T-cell (primary cell): ENCODE measurements at places on chromosomes 7 and 10. TPM values are rescaled to one million over a fixed set of nuclear protein-coding genes. Genes with fewer than 3 reads are reported as not detected.
A peak's percentile ranks its signal among the peaks of the same experiment; 100 is the strongest.

DNA sequence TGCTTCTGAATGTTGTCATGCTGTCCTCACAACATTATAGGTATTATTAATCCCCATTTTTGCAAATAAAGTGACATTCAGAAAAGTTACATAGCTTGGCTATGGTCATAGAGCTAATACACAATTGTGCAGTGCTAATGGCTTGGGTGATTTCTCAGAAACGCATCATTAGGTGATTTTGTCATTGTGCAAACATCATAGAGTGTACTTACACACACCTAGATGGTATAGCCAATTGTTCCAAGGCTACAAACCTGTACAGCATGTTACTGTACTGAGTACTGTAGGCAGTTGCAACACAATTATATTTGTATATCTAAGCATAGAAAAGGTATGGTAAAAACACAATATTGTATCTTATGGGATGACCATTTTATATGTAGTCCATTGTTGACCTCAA, 91.0 kb downstream of the BTAF1 start:
- H3K4me3 ChIP-seq, result no peak overlapping the region
- no peaks in the 10 kb centered on the region for H3K36me3 ChIP-seq
- H3K27ac ChIP-seq, result no peak overlapping the region
- H3K27me3 ChIP-seq, result no peaks in the 10 kb centered on the region
- no peaks in the 10 kb centered on the region for H3K4me1 ChIP-seq
- DNase-seq, result no peak

Gene LAMB1
- 0.56 TPM for total RNA-seq

Gene ACTL6B
- not detected for total RNA-seq

DNA sequence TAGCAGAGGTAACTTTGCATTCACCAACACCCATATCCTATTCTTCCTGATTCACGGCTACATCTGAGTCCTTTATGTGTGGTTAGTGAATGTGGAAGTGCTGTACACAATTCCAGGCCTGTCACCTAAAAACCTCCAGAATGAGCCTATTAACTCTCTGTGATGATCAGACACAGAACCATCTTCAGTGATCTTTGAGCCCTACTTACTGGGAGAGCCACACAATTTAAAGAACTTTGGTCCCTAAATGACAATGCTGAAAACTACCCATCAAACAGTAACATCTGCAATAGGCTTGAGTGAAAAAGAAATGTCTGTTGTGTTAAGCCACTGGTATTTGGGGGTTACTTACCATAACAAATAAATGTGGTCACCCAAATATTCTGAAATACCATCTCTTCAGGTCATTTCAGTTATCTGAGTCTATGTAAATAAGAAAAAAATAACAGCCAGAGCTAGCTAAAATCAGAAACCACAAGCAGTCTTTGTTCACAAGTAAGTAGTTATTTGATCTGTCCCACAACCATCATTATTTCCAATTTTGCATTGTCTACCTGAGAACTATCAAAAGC, 145.7 kb downstream of the HGF start:
- H3K27ac ChIP-seq, result no peak overlapping the region
- H3K4me3 ChIP-seq, result no peak overlapping the region
- H3K27me3 ChIP-seq, result no peaks in the 10 kb centered on the region
- H3K4me1 ChIP-seq, result no peaks in the 10 kb centered on the region

- no peaks in the 10 kb centered on the region for H3K4me1 ChIP-seq
- no peak overlapping the region for H3K27ac ChIP-seq
- no peak overlapping the region for H3K4me3 ChIP-seq
- no peaks in the 10 kb centered on the region for H3K27me3 ChIP-seq
- DNase-seq, result no peak
- no peaks in the 10 kb centered on the region for H3K36me3 ChIP-seq
Measured at GRCh38 chr10:50410066-50410811, 158.9 kb upstream of the ASAH2 start.

DNA sequence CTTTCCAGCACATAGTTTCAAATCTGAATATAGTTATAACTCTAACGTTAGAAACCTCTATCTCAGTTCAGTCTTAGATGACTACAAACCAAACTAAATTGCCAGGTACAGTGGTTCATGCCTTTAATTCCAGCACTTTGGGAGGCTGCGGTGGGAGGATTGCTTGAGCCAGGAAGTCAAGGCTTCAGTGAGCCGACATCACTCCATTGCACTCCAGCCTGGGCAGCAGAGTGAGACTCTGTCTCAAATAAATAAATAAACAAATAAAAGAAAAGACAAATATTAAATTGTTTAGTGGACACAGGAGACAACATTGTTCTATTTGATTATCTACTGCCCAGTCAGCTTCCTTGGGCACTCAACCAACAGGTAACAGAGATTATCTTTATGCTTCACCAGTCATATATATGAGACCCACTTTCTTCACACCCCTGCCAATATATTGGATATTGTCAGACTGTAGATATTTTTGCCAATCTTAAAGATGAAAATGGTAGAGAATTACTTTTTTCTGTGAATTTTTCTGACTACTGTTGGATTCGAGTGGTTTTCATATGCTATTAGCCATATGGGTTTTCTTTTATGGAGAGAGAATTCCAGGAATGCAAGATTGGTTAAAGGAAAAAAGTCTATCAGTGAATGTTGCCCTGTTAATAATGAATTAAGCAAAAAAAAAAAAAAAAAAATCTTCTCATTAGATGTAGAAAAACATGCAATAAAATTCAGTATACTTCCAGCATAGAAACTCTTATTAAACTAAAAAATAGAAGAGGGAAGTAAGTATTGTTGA, 16.0 kb downstream of the HDAC9 start:
- H3K27me3 ChIP-seq, result no peaks in the 10 kb centered on the region
- H3K4me3 ChIP-seq, result no peak overlapping the region
- H3K4me1 ChIP-seq, result no peaks in the 10 kb centered on the region
- no peak for DNase-seq

GRCh38 chr7:28647076-28647421, 234.7 kb downstream of the CREB5 start:
- DNase-seq, result no peak
- no peak overlapping the region for H3K4me3 ChIP-seq
- H3K36me3 ChIP-seq, result no peaks in the 10 kb centered on the region
- no peak overlapping the region for H3K27ac ChIP-seq
- no peaks in the 10 kb centered on the region for H3K4me1 ChIP-seq

- H3K4me1 ChIP-seq, result no peaks in the 10 kb centered on the region
- DNase-seq, result no peak
- no peak overlapping the region for H3K4me3 ChIP-seq
- no peaks in the 10 kb centered on the region for H3K36me3 ChIP-seq
- H3K27me3 ChIP-seq, result no peaks in the 10 kb centered on the region
Measured at GRCh38 chr10:31207636-31208035, 111.4 kb upstream of the ZEB1 start.

Gene NAT16
- total RNA-seq, result not detected

GRCh38 chr7:154867068-154867467, 135.9 kb downstream of the PAXIP1 start:
- peaks cover 40% of the 10 kb centered on the region for H3K27me3 ChIP-seq
- DNase-seq, result no peak
- no peak overlapping the region for H3K27ac ChIP-seq
- no peaks in the 10 kb centered on the region for H3K36me3 ChIP-seq
- no peaks in the 10 kb centered on the region for H3K4me1 ChIP-seq
- no peak overlapping the region for H3K4me3 ChIP-seq

DNA sequence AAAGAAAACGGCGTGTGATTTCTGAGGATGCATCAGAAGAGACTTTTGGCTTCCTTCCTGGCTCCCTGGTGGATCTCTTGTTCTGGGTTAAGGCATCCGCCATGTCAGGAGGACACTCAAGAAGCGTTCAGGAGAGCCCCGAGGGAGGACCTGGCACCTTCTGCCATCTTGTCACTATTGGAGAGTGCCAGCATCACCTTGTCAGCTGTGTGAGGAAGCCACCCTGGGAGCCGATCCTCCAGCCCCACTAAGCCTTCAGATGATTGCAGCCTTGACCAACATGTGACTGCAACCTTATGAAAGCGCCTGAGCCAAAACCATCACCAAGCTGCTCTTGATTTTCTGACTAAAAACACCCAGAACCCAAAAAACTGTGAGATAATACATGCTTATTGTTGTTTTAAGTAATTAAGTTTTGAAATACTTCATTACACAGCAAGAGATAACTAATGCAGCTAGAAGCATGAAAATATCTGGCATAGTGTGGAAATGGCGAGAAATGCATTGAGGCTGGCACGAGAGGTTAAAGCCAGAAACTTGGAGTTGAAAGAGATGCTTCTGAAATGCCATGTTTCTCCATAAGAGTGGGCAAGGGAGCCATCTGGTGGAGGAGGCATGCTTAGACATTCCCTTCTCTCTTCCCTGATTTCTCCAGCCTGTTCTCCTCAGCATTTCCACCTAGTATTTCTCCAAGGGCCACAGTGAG, 5.4 kb upstream of the ZFYVE27 start:
- no peak overlapping the region for H3K27ac ChIP-seq
- H3K27me3 ChIP-seq, result peaks cover 15% of the 10 kb centered on the region
- H3K36me3 ChIP-seq, result no peaks in the 10 kb centered on the region
- peak; percentile 35 for DNase-seq

DNA sequence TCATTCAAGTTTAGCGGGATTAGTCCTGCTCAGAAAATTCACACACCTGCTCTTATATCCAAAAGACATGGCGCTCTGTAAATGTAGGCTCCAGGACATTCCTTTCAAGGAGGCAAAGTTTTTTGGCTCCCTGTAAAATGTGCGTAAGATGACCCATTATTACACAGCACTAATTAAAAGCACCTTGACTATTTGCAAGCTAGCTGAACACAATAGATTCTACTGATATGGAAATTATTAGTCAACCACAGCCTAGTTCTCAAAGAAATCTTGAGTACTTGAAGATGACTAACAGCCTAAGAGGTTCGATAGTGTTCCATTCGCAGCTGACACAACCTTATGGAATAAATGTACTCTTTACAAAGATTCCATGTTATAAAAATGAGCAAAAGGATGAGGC, 175.2 kb downstream of the BMPER start:
- no peaks in the 10 kb centered on the region for H3K4me1 ChIP-seq
- H3K4me3 ChIP-seq, result no peak overlapping the region
- H3K36me3 ChIP-seq, result no peaks in the 10 kb centered on the region
- H3K27me3 ChIP-seq, result no peaks in the 10 kb centered on the region
- H3K27ac ChIP-seq, result no peak overlapping the region

Gene DPYSL4
- total RNA-seq, result 0.66 TPM

Gene SPDYE3
- total RNA-seq, result not detected

Gene MSMB
- total RNA-seq, result not detected

DNA sequence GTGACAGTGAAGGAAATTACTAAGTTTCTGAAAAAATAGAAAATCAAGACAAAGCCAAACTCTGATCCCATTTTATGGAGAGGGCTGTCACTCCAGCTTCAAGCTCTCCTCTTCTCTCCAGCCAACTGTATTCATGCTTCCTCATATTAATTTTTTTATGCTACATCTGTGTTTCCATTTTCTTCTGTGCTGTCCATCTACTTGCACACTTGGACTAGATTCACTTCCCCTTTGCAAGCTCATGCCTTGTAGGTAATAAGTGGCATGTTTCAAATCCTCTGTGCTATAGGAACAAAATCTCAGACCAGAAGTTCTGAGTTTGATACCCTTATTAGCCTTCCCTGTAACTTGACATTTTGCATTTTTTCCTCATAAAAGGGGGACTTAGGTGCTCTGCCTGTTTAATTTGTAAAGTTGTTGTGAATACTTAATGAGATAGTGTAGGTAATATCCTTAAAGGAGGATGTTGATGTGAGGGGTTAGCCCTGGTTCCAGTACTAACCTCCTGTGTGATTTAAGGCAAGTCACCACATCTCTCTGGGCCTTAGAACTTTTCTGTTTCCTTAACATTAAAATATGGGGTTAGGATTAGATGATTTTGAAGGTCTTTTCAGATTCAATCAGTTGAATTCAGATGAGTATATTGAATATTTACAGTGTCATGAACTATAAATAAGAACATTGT, 358.8 kb downstream of the BBS9 start:
- H3K4me3 ChIP-seq, result no peak overlapping the region
- no peak for DNase-seq
- no peaks in the 10 kb centered on the region for H3K4me1 ChIP-seq
- H3K36me3 ChIP-seq, result no peaks in the 10 kb centered on the region
- no peak overlapping the region for H3K27ac ChIP-seq
- H3K27me3 ChIP-seq, result no peaks in the 10 kb centered on the region

Gene AKR1D1
- not detected for total RNA-seq

GRCh38 chr7:116449441-116449840, 50.1 kb upstream of the CAV2 start:
- H3K4me3 ChIP-seq, result no peak overlapping the region
- no peaks in the 10 kb centered on the region for H3K36me3 ChIP-seq
- no peaks in the 10 kb centered on the region for H3K4me1 ChIP-seq
- H3K27ac ChIP-seq, result no peak overlapping the region

Gene SMO
- total RNA-seq, result 0.39 TPM

DNA sequence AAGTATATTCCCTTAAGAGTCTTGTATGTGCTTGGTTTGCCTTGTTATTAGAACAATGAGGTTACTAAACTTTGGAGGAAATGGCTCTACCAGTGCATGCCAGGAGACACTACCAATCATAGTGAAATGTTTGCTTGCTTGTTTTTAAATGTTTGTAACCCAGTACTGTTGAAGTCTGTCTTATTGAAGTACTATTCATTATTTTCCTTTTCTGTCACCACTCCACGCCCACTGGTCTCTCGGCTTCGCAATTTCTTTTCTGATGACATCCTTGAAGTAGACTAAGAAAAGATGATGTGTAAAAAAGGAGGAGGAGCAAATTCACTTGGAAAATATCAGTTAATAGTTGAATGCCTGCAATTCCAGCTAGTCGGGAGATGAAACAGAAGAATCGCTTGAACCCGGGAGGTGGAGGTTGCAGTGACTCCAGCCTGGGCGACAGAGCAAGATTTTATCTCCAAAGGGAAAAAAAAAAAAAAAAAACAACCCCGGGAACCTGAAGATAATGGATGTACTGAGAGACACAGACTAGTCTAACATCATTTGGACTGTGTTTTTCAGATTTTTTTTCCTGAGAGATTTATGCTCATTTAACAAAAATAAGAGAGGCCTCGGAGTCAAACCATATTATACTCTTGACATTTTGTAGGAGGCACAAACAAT, 959.4 kb downstream of the PCDH15 start:
- DNase-seq, result no peak
- H3K27me3 ChIP-seq, result no peaks in the 10 kb centered on the region
- no peak overlapping the region for H3K4me3 ChIP-seq
- no peaks in the 10 kb centered on the region for H3K36me3 ChIP-seq

GRCh38 chr7:30450983-30451497, 27.5 kb downstream of the NOD1 start:
- H3K4me3 ChIP-seq, result no peak overlapping the region
- no peaks in the 10 kb centered on the region for H3K27me3 ChIP-seq
- H3K36me3 ChIP-seq, result peaks cover 76% of the 10 kb centered on the region
- no peak overlapping the region for H3K27ac ChIP-seq

Gene FGL2
- 2.0 TPM for total RNA-seq

Gene GDF10
- 1.4 TPM for total RNA-seq

Gene ICA1
- total RNA-seq, result 0.82 TPM

Gene OR6B1
- total RNA-seq, result not detected

GRCh38 chr10:124097883-124098282, 4.5 kb upstream of the CHST15 start:
- no peak overlapping the region for H3K4me3 ChIP-seq
- peaks cover 44% of the 10 kb centered on the region for H3K27me3 ChIP-seq
- no peak for DNase-seq
- H3K36me3 ChIP-seq, result no peaks in the 10 kb centered on the region
- H3K4me1 ChIP-seq, result no peaks in the 10 kb centered on the region
